Type B pancreatic cell (in vitro differentiated cells): ENCODE measurements at places on chromosomes 1 and 21. TPM values are rescaled to one million over a fixed set of nuclear protein-coding genes. Genes with fewer than 3 reads are reported as not detected.

AIM2 gene
- 0.40 and 1.0 TPM in 2 replicates for total RNA-seq

ATP1A4 gene
- 0.27 and 1.3 TPM in 2 replicates for total RNA-seq

- H3K27me3 ChIP-seq = no peaks in the 10 kb centered on the region
- H3K4me3 ChIP-seq = no peak overlapping the region
- peaks cover 4% of the 10 kb centered on the region for H3K4me1 ChIP-seq
These were observed 1376.2 kb downstream of the NCAM2 start for GRCh38 chr21:22374218-22374969.

PLXNA2 gene
- 80.1 and 120 TPM in 2 replicates for total RNA-seq

DNA sequence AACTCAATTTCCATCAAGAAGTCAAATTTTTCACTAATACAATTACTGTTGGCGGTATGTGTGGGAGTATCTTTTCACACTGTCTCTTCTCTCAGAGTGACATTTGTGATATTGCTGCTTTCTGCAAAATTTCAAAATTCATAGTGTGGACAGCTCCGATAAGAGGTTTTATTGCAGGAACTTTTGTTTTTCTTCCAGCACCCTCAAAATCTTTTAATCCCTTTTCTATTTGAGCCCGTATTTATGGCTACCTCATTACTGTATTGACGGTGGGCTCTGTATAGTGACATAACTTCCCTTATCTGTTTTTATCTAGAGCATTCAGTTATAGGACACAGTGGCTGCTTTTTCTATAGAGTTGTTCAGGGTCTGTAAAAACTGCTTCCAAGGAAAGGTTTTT, 794.4 kb upstream of the TMPRSS15 start:
- H3K4me3 ChIP-seq = no peak overlapping the region
- H3K27me3 ChIP-seq = no peaks in the 10 kb centered on the region
- H3K36me3 ChIP-seq = no peaks in the 10 kb centered on the region
- DNase-seq = no peak
- peaks cover 6% of the 10 kb centered on the region for H3K4me1 ChIP-seq
- no peak overlapping the region for H3K27ac ChIP-seq

CYP2J2 gene
- 1.5 and 1.8 TPM in 2 replicates for total RNA-seq
